GM04504 (cell line): ENCODE measurements at places on chromosomes 5 and 9.
A peak's percentile ranks its signal among the peaks of the same experiment; 100 is the strongest.

- DNase-seq, result no peak
These were observed 95.6 kb downstream of the MLLT3 start for GRCh38 chr9:20526500-20527319.

GRCh38 chr9:98374385-98375051 lies 119.1 kb upstream of the TBC1D2 start:
- DNase-seq, result peak; percentile 71

GRCh38 chr5:143582869-143583268 lies 179.4 kb upstream of the NR3C1 start:
- no peak for DNase-seq

GRCh38 chr9:95816716-95817115 lies 58.8 kb upstream of the ERCC6L2 start:
- no peak for DNase-seq
